ENCODE measurements at places on chromosomes 3 and 15.

GRCh38 chr15:57827021-57827420 is 120.5 kb downstream of the POLR2M start:
- no peak for DNase-seq

- no peak for DNase-seq
Observed at GRCh38 chr3:81758275-81758674, 3.2 kb downstream of the GBE1 start.

DNA sequence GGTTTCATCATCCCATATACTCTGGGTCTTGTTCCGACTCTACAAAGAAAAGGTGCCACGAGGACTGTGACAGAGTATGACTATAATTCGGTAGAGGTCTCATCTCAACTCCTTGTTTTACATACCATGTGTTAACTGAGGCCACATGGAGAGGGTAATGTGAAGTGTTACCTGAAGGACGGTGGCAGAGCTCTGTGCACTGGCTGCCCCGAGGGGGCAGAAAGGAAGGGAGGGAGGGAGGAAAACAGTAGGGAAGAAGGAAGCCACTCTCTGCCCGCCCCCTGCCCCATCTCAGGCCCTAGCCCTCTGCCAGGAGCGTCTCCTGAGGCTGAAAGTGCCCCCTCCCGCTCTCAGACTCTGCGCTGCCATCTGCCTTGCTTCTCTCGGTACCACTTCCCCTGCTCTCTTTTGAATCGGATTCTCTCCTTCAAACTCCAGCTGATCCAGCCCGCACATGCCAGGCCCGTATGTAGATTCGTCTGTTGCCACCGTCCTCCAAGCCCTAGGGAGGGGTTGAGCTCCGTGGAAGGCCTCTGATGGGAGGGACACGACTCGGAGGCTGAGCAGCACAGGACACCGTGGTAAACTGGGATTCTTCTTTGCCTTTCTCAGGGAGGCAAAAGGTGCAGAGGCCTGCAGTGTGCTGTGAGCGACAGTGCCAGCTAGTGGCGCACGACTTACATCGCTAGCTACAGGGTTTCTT is 70.5 kb upstream of the ATP10A start:
- DNase-seq: peak; percentile 60

- DNase-seq: no peak
Observed at GRCh38 chr3:114323546-114324254, 29.9 kb downstream of the TIGIT start.

GRCh38 chr3:111324645-111325044 is 217.4 kb upstream of the CD96 start:
- no peak for DNase-seq

- DNase-seq: no peak
Observed at GRCh38 chr15:72169236-72169920, 28.2 kb downstream of the GRAMD2A start.

GRCh38 chr15:72379856-72380430 is 4.1 kb upstream of the HEXA start:
- DNase-seq: no peak

DNA sequence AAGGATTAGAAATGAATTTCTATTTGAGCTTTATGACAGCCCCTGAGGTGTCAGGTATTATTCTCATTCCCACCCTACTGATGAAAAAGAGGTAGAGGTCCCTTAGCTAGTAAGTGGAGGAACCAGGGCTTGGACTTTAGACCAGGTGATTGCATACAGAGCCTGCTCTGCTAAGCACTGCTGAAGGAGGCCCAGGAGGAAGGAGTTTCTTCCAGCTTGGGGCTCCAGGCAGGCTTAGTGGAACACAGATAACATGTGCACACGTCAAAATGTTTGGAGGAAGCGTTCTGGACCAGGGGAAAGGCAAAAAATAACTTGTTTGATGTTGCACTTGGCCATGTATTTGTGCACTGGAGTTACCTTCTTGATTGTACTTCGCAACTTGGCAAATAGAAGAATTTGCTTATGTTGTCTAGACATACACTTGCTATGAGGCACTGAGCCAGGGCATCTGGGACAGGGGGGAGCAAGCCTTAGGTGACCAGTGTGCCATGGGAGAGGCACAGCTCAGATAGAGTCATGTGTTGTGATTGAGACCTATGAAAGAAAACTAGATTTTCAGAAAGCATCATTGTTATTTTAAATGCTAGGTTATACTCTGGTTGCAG is 22.4 kb downstream of the IFT122 start:
- no peak for DNase-seq

- DNase-seq: no peak
Observed at GRCh38 chr15:67547064-67547463, 4.6 kb downstream of the MAP2K5 start.

DNA sequence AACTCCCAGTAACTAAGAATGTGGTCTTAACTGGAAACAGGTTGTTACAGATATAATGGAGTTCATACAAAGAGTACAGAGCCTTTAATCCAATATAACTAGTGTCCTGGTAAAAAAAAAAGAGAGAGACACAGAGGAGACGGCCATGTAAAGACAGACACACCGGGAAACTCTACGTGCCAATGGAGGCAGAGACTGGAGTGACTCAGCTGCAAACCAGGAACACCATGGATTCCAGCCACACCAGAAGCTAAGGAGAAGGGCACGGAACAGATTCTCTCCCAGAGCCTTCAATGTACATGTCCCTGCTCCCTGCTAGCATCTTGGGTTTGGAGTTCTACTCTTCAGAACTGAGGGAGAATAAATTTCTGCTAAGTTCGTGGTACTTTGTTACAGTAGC is 4.5 kb downstream of the RNF168 start:
- no peak for DNase-seq

- DNase-seq: no peak
Observed at GRCh38 chr3:31226346-31226745, 306.4 kb upstream of the STT3B start.

DNA sequence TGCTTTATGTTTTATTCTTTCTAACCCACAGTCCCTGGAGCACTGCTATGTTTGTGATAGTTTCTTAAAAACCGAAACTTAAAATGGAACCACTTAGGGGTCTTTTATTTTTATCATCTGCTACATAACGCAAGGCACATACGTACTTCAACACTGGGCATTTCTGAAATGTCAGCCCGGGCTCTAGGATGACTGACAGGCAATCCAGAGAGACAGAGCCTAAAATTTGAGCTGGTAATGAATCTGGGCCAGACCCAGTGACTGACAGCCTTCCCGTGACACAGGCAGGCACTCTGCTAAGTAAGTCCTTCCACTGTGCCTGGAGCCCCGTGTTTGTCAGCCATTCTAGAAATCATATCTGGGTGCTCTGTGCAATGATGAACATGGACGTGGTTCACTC is 84.6 kb downstream of the RYR3 start:
- no peak for DNase-seq

DNA sequence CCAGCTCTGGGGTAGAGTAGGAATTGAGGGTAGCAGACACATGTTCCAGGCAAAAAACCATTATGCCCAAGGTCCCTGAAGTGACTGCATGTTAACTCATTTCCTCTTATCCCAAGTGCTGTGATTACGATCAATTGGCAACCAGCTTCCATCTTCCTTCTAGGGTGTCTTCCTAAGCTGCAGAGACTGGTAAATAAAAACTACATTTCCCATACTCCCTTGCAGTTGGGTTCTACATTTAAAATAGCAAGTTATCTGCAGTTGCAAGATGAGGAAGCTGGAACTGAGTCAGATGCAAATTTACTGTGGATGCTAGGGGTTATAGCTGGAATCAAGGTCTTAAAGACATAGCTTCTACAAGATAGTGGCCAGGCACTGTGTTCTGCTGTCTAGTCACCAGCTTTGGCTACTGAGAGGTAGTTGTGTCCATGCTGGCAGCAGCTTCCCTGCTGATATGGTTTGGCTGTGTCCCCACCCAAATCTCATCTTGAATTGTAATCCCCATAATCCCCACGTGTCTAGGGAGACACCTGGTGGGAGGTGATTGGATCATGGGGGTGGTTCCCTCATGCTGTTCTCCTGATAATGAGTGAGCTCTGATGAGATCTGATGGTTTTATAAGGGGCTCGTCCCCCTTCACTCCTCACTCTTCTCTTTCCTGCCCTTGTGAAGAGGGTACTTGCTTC is 51.3 kb upstream of the FBN1 start:
- no peak for DNase-seq

GRCh38 chr3:58999774-59000160 is 50.1 kb downstream of the CFAP20DC start:
- DNase-seq: no peak
